Stimulated activated CD4-positive, alpha-beta T cell treated with anti-CD3 and anti-CD28 coated beads, TNF-alpha, amount 100 ng/mL, for 24 hours (primary cell): ENCODE measurements at places on chromosomes 6 and 20.

DNA sequence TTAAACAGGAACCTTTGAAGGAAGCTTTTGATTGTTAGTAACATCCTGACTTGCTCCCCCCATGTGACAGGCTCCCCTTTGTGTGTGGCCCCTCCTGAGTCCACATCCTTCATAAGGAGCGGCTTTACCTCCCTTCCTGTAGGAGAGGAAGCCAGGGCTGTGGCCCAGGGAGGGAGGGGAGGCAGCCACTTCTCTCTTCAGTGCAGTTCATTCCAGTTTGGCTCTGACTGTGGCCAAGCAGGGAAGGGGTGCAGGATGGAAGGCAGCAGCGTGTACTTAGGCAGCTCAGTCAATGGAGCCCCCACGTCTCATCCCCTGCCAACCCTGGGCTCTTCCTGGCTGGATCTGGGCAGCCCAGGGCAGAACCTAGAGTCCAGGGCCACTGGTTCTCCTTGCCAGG is 295.2 kb downstream of the QKI start:
- no peak for DNase-seq

DNA sequence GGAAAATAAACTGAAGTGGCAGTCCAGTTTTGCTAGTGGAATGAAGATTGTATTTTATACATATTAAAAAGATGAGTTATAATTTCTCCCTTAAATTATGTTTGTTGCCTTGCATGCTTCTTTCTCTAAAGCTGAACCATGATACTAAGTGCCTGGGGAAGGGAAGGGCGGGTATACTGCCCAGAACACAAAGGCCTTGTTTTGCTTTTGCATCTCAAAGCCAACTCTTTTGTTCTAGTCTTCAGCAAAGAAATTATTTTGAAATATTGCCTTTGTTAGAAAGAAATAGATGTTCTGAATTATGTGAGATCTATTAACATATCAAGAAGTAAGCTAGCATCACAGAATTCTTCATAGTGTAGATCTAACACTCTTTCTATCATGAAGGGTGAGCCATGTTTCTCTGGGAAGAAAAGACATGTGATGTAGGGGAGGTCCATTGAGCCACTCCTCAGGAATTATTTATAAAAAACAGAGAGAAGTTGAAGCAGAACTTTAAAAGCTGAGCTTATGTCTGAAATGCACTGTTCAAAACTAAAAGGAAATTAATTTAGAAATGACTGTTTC is 108.4 kb downstream of the RIMS1 start:
- no peak for DNase-seq

GRCh38 chr20:24432046-24432442 is 37.4 kb upstream of the SYNDIG1 start:
- no peak for DNase-seq

DNA sequence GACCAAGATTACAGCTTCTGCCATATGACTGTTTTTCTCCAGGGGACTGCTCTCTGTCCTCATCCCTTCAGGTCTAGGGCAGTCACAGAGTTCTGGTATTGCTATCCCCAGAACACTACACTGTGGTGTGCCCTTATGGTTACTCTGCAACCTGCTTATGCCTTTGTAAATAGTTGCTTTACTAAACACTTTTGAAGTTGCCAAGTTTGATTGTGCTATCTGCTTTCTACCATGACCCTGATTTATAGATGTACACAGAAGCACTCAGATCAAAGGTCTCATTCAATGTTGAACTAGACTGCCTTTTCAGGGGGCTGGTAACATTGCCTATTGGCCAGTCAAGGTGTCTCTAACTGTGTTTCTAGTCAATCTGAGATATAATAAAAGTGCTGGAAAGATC is 794.7 kb downstream of the DHX35 start:
- DNase-seq = no peak

DNA sequence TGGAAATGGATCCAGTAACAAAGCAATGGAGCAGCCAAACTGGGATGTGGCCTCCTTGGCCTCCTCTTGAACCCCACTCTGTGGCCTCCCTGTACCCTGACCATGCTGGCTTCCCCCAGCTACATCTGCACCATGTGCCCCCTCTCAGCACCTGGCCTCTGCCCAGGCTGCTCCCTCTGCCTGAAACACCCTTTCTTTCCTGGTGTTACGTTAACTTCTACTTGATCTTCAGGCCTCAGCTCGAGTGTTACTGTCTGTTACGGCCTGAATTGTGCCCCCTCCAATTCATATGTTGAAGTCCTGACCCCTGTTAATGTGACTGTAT is 30.2 kb downstream of the NOL4L start:
- DNase-seq = no peak
